ENCODE measurements at places on chromosomes 3 and 15.

DNA sequence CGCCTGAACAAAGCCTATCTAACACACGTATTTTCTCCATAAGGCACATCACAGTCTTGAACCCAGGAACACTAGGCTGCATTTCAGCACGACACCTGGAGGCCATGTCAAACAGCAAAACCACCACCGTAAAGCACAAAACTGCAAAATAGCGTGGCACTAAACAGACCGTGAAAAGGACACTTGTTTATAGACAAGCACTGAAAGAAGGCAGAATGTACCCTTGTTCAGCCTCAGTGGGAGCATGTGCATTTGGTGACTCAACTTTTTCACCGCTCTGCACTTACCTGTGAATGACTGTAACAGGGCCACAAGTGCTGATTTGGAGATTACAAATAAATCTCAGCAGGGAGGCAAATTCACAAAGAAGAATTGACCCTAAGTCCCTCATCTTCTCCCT is 80.8 kb downstream of the ISG20 start:
- no peak for DNase-seq

DNA sequence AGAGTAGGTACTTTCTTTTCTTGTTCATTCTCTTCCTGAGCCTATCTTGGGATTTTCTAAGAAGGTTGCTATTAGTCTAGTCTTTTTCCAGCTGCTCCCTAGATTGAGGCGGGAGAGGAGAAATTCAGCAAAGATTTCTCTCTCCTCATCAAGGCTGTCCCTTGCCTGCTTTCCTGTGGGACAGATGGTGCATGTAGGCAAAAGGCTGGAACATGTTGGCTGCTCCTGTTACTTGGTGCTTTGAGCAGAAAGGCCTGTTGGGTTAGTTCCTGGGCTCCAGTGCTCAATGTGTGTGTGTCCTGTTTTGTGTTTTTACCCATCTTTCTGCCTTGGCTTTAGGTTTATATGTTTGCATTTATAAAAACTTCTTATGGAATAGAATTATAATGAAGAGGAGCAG is 9.1 kb upstream of the SNRPN start:
- no peak for DNase-seq

DNA sequence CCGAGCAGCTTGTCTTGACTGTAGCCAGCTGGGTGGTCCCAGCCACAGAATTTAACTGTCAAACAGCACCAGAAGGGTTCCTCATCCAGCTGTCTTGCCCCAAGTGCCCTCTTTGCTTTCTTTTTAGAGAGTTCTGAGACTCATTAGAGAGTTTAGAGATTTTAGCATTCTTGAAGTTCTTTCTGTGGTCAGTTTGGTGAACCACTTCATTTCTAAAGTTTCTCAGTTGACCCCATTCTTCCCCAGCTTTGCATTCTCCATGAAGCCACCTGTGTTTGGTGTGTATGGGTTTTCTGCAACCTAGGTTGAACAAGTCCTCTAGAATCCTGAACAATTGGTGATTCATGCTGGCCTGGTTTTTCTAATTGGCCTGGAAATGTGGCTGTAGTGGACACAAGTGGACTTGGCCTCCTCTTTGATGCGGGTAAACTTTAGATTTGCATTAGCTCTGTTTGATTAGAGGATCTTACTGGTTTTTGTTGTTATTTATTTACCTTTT is 33.7 kb downstream of the FLNB start:
- no peak for DNase-seq

- DNase-seq, result no peak
Observed at GRCh38 chr15:32998979-32999672, 195.4 kb downstream of the FMN1 start.

DNA sequence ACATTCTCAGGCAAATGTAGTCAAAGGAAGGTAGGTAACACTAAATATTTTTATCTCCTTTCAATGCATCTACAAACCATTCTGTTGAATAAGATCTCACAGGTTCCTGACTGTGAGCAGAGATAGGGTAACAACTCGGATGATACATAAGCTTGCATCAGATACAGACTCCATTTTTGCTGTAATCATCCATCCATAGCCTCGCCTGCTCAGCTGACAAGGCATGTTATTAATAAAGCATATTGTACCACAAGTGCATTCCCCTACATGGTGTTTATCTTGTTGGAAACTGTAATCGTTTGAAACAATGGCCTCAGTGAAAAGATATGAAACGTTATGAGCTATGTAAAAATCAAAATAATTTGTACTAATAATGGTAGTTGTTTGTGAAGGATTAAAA is 35.4 kb upstream of the TCF12 start:
- no peak for DNase-seq

- DNase-seq, result no peak
Observed at GRCh38 chr15:71091601-71092000, 23.7 kb upstream of the THSD4 start.

GRCh38 chr15:61835029-61835428 is 225.2 kb downstream of the VPS13C start:
- DNase-seq, result no peak
